ENCODE measurements at places on chromosomes 5 and 9.

DNA sequence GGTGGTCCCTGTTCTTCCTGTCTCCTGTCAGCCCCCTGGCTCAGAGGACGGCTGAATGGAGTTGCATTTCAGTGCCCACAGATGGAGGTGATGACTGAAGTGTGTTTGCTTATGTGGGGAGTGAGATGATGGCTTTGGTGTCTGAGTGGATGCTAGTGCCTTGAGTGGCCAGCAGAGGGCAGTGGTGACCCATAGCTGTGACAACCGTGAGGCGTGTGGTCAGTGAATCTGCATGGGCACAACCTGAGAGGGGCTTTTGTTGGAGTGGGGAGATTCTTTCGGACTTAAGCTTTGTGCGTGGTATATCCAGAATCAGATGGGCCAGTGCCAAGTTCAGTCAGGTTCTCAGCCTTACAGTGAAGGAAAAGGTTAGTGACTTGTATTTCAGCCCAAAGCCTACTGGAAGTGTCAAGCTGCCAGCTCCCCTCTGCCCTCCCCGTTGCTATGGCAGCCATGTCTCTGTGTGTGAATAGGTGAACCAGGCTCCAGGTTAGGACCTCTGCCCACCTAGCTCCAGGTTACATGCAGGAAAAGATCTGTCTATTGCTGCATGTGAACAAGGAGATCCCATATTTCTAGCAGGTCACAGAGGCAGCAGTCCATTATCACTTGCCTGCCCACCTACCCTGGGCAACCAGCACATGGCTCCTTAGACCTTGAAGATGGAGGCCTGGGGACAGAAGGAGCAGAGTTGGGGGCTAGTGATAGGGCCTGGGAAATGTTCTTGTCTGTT lies 14.7 kb upstream of the CXXC5 start:
- DNase-seq, result no peak

DNA sequence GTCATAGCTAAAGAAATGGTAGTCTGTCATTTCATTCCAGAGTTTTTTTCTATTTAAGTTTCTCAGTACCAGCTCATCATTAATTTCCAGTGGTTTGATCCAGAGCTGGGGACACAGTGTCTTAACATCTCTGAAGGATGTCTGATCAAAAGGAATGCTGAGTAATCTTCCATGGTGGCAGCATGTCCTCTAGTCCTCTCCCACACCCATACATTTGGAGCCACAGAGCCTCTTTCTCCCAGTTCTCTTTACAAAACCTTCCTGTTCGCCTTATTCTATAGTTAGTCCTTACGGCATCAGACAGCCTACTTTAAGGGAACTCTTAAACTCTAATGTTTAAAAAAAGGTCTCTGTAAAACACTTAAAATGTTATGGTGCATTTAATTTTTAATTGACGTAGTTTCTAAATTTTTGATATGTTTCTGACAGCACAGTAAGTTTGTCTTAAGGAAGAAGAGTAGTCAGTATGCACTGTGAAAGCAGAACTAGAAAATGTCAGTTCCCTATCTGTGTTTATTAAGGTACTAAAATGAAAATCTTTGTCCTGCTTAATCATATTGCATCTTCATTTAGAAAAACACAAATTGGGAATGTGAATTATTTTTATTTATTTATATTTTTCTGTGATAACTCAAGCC lies 96.8 kb downstream of the INIP start:
- no peak for DNase-seq

GRCh38 chr5:138654281-138654867 lies 79.2 kb upstream of the HSPA9 start:
- DNase-seq, result no peak

- no peak for DNase-seq
Observed at GRCh38 chr9:77731008-77731698, 83.0 kb upstream of the GNA14 start.

DNA sequence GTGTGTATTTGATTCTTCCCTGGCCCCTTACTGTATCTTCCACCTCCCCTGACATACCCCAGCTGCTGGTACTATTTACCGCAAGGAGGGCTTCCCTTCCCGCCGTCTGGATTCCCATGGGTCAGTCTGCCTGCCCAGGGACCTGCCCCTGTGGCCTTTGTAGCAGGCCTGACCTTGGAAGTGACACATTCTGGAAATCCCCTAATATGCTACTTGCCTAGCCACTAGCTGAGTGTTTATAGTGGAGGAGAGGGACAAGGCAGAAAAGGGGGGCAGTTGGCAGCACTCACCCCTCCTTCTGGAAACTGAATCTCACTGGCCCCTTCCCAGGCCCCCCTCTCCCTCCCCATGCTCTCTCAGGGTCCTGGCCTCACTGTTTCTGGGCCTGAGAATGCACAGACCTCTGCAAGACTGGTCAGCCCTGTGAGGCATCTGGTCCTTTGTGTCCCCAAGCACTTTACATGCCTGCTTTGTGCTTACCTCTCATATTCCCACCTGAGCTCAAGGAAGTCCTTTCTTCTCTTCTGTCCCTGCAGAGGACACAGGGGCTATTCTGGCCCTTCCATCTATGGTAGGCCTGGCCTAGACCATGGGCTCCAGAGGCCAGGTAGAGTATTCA lies 8.2 kb upstream of the CCL21 start:
- DNase-seq, result no peak
